ENCODE measurements at places on chromosomes 11 and 22.

DNA sequence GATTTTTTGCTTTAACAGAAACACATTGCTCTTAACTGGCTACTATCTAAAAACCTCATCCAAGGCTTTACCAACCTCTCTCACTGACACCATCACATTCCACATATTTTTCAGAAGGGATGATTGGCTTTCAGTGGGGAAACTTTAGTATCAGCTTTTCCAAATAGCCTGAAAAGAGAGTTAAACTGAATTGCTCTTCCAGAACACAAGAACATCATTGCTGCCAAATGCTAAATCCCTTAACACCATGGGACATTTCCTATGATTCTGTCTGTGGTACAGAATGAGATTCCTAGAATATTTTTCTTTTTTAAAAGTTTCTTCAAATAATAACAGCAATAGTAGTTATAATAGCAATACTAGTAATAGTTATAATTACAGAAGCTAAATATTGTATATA is 45.4 kb downstream of the SOX6 start:
- no peak for DNase-seq
- H3K4me3 ChIP-seq: no peak overlapping the region
- no peaks in the 10 kb centered on the region for H3K27me3 ChIP-seq
- H3K36me3 ChIP-seq: no peaks in the 10 kb centered on the region
- H3K27ac ChIP-seq: no peak overlapping the region

DNA sequence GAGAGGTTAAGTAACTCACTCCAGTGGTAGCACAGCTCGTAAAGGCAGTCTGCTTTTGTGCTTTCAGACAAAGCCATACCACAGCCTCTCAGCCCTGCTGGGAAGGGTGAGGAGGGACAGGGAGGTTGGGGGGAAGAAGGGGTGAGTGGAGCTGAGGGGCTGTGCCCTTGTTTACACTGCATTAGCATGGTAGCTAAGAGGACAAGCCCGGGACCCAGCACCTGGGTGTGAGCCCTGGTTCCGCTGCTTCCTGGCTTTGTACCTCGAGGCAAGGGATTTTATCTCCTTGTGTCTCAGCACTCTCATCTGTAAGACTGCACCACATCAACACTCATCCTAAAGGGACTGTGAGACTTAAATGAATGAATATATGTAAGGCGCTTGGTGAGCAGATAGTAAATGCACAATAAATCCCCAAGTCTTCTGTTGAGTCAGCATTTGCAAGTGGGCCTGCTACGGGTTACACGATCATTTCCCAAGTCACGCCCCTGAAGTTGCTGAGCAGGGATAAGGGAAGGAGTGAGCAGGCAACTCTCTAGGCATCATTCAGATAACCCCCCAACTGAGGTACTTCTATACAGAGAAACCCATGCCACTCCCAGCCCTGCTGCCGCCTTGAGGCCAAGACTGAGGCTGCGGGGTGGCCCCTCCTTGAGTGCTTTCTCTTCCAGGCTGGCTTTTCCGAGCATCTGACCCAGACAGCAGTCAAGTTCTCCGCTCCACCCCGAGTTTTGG is 7.5 kb downstream of the RASD2 start:
- H3K27ac ChIP-seq: no peak overlapping the region
- H3K36me3 ChIP-seq: no peaks in the 10 kb centered on the region
- peaks cover 3% of the 10 kb centered on the region for H3K4me1 ChIP-seq
- no peaks in the 10 kb centered on the region for H3K27me3 ChIP-seq
- DNase-seq: peak; percentile 80

DNA sequence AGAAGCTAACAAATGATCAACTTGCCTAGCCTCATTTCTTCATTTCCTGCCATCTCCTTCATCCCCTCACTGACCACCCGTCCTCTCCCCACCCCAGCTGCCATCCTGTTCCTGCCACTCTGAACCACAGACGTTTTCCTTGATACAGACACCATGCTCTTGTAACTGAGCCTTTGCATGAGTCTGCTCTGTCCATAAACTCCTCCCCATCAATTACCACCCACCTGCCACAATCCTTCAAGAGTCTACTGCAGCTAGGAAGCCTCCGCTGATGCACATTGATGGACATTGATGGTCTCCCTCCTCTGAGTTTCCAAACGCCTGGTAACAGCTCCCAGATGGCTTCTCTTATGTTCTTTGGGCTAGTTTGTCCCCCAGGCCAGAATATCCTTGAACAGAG is 193.8 kb downstream of the DBX1 start:
- H3K4me1 ChIP-seq: no peaks in the 10 kb centered on the region
- DNase-seq: no peak
- H3K27me3 ChIP-seq: no peaks in the 10 kb centered on the region
- H3K36me3 ChIP-seq: peaks cover 8% of the 10 kb centered on the region

DNA sequence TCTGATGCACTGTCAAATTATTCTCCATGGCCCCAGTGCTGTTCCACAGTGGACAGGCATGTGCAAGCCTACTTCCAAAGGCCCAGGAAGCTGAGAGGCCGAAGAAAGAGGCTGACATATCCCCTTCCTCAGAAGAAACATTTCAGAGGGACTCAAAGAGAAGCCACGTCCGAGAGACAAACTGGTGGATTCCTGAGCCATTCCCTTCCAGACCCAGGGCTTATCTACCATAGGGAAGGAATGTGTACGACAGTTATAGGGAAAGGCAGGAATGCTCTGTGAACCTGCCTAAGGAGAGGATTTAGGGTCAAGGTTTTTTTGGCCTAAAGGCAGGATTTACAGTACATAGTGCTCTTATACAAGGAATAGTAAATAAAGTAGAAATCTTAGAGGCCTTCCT is 46.9 kb upstream of the TSKU start:
- no peaks in the 10 kb centered on the region for H3K36me3 ChIP-seq
- DNase-seq: no peak
- H3K27me3 ChIP-seq: no peaks in the 10 kb centered on the region
- H3K4me3 ChIP-seq: no peak overlapping the region
- peaks cover 4% of the 10 kb centered on the region for H3K4me1 ChIP-seq

GRCh38 chr22:42261296-42261695 is 9.2 kb downstream of the TCF20 start:
- DNase-seq: no peak
- H3K27me3 ChIP-seq: peaks cover 3% of the 10 kb centered on the region
- no peak overlapping the region for H3K4me3 ChIP-seq
- peaks cover 5% of the 10 kb centered on the region for H3K4me1 ChIP-seq

DNA sequence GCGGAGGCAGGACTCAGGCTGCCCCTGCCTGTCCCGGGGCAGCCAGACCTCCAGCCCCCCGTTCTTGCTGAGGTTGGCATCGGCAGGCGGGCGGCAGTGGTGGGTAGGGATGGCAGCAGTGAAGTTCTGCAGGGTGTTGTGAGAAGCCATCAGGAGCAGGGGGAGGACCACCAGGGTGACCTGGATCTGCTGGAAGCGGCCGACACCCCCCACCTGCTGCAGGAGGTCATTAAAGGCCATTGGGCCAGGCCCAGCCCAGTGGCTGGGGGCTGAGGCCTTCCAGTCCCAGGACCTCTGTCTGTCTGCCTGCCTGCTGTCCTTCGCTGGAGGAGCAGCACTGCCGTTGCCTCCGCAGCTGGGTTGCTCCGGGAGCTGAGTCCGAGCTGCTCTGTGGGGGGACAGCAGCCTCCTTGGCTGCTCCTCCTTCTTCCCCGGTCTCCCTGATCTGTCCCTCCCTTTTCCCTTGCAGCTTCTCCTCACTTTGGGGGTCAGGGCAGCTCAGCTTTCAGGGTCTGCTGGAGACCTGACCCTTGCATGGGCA is at the start of gene SLC22A6:
Gene SLC22A6, minus strand, starts transcription at position 517 of the 541 bp plus-strand sequence. Its CDS starts 277 bp downstream, at position 240.
- H3K27me3 ChIP-seq: no peaks in the 10 kb centered on the region
- no peak within 1 kb of the TSS for H3K27ac ChIP-seq

GRCh38 chr22:38420734-38421133 is 34.3 kb downstream of the KCNJ4 start:
- no peaks in the 10 kb centered on the region for H3K36me3 ChIP-seq
- H3K27me3 ChIP-seq: no peaks in the 10 kb centered on the region
- no peak overlapping the region for H3K4me3 ChIP-seq
- H3K4me1 ChIP-seq: no peaks in the 10 kb centered on the region
- H3K27ac ChIP-seq: no peak overlapping the region

DNA sequence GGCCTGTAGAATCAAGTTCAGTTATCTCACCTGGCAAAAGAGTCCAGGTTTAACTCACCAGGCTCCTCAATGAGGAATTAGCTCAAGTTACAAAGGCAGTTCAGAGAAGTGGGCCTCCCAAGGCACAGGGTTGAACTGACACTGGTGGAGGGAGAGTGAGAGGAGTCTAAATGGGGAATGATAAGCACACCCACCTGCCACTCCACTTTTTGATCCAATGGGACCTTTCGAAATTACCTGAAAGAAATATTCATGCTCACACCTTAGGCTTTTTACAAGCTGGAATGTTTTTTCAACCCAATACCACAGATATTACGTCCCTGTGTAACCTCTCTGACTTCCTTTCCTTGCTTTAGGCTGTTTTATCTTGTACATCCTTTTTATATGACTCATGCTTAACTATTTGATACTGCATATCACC is 642.7 kb upstream of the TENM4 start:
- no peak overlapping the region for H3K4me3 ChIP-seq
- no peaks in the 10 kb centered on the region for H3K36me3 ChIP-seq
- H3K4me1 ChIP-seq: no peaks in the 10 kb centered on the region
- no peaks in the 10 kb centered on the region for H3K27me3 ChIP-seq
- H3K27ac ChIP-seq: no peak overlapping the region
- no peak for DNase-seq

GRCh38 chr11:65613091-65613928 is 711 bp downstream of the MAP3K11 start:
- peaks cover 44% of the 10 kb centered on the region for H3K36me3 ChIP-seq
- no peak for DNase-seq
- no peaks in the 10 kb centered on the region for H3K27me3 ChIP-seq
- H3K4me1 ChIP-seq: no peaks in the 10 kb centered on the region

DNA sequence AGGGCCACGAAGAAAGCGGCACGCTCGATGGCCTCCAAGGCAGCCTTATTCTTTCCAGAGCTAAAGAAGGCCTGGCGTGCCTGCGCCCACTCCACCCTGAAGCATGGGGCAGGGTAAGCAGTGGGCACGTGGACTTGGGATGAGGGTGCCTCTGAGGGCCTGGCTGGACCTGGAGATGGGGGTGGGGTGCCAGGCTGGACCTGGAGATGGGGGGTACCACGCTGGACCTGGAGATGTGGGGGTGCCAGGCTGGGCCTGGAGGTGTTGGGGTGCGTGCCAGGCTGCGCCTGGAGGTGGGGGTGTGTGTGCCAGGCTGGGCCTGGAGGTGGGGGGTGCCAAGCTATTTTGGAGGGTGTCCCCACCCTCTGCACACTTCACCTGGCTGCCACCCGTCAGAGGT is 5.3 kb downstream of the CPT1B start:
- no peaks in the 10 kb centered on the region for H3K4me1 ChIP-seq
- H3K4me3 ChIP-seq: no peak overlapping the region
- no peak overlapping the region for H3K27ac ChIP-seq
- H3K36me3 ChIP-seq: peaks cover 77% of the 10 kb centered on the region
- no peak for DNase-seq
- no peaks in the 10 kb centered on the region for H3K27me3 ChIP-seq

DNA sequence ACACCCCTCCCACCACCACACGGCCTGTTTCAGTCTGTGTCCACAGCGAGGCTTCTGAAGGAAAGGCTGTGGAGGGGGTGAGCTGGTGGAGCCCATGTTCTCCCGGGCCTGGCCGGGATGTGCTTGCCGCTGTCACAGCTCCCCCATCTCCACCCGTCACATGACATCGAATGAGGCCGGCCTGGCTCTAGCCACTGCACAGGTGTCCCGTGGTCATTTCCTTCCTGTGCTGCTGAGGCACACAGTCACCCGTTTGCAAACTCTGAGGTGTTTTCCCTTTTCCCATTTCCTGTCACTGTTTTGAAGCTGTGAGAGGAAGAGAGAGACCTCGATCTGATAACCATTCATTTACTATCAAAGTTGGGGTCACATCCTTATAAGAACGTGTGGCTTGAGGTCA is 55.7 kb upstream of the CLDN5 start:
- no peaks in the 10 kb centered on the region for H3K4me1 ChIP-seq
- no peaks in the 10 kb centered on the region for H3K36me3 ChIP-seq
- no peak overlapping the region for H3K4me3 ChIP-seq
- no peak for DNase-seq
- no peaks in the 10 kb centered on the region for H3K27me3 ChIP-seq
- H3K27ac ChIP-seq: no peak overlapping the region

GRCh38 chr22:21807544-21808529 is 59.6 kb downstream of the MAPK1 start:
- no peaks in the 10 kb centered on the region for H3K4me1 ChIP-seq
- no peak for DNase-seq
- no peak overlapping the region for H3K27ac ChIP-seq
- H3K36me3 ChIP-seq: peaks cover 50% of the 10 kb centered on the region

GRCh38 chr11:2934611-2935239 is 5.5 kb upstream of the PHLDA2 start:
- H3K27ac ChIP-seq: no peak overlapping the region
- H3K4me3 ChIP-seq: no peak overlapping the region
- H3K27me3 ChIP-seq: peaks cover 3% of the 10 kb centered on the region
- DNase-seq: no peak
- H3K36me3 ChIP-seq: peaks cover 27% of the 10 kb centered on the region

DNA sequence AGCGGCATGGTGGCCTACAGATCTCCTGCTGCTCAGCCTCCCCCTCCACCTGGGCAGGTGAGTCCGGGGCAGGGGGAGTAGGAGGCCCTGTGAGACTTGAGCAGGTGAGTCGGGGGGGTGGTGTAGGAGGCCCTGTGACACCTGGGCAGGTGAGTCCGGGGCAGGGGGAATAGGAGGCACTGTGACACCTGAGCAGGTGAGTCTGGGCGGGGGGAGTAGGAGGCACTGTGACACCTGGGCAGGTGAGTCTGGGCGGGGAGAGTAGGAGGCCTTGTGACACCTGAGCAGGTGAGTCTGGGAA is 299.3 kb downstream of the BRD1 start:
- H3K27me3 ChIP-seq: no peaks in the 10 kb centered on the region
- no peak for DNase-seq
- no peaks in the 10 kb centered on the region for H3K36me3 ChIP-seq
- no peak overlapping the region for H3K27ac ChIP-seq
- H3K4me1 ChIP-seq: peaks cover 3% of the 10 kb centered on the region

GRCh38 chr11:43835104-43835503 is 45.5 kb upstream of the ALKBH3 start:
- no peaks in the 10 kb centered on the region for H3K27me3 ChIP-seq
- no peaks in the 10 kb centered on the region for H3K4me1 ChIP-seq
- H3K27ac ChIP-seq: no peak overlapping the region
- H3K36me3 ChIP-seq: peaks cover 26% of the 10 kb centered on the region
- H3K4me3 ChIP-seq: no peak overlapping the region

DNA sequence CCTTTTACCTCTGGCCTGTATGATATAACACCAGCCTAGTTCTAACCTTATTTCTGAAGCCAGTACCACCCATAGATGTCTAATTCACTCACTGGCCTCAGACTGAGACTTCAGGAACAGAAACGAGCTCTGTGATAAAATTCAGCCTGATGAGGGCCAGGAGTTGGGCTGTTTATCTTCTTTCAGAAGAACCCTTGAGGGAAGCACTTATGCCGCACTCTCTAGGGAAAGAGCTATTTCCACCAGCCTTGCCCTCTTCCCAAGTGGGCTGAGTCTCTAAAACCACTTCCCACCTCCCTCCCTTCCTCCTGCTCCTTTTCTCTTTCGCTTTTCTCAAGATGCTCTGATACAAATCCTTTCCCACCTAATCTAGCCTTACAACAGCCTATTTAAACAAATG is 2.0 kb upstream of the OR52B4 start:
- DNase-seq: no peak
- no peaks in the 10 kb centered on the region for H3K36me3 ChIP-seq
- no peak overlapping the region for H3K27ac ChIP-seq
- H3K27me3 ChIP-seq: no peaks in the 10 kb centered on the region

GRCh38 chr22:40081662-40082061 is 86.9 kb downstream of the FAM83F start:
- no peak overlapping the region for H3K4me3 ChIP-seq
- H3K27me3 ChIP-seq: no peaks in the 10 kb centered on the region
- no peak for DNase-seq
- H3K36me3 ChIP-seq: no peaks in the 10 kb centered on the region
- peaks cover 10% of the 10 kb centered on the region for H3K4me1 ChIP-seq
